Caudate nucleus (tissue), 63 donors: ENCODE measurements at places on chromosomes 1 and 21.

DNA sequence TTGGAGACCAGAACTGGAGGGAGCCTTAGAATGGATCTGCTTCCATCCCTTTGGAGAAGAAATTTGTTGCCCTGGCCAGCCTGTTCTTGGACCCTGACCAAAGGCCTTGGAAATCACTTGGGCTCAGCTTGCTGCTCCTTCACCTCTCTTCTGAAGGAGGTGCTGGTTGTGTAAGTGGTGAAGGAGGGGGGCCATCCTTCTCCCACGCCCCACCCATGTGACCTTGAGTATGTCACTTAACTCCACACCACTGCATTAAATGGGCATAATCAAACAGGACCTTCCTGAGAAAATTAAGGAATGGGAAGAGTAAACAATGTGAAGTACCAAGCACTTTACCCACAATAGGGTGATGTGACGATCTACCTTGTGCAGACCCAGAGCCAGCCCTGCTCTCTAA is 68.3 kb upstream of the GJB5 start:
- DNase-seq = no peak

DNA sequence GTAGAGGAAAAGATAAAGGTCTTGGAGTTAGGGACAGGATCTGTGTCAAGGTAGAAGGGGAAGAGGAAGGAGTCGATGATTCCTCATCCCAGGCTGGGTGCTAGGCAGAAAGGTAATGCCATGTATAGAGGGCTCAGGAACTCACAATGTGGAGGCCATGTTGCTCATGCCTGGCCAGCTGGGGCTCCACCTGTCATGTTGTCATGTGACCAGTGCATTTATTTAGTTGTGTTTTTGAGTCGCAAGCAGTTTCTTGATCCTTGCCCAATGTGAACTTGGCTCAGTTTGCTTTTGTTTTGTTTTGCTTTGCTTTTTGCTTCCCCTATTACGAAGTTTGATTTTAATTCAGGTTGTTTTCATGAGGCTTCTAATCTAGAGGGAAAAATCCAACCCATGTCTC is 5.7 kb downstream of the CASQ2 start:
- no peak for DNase-seq

DNA sequence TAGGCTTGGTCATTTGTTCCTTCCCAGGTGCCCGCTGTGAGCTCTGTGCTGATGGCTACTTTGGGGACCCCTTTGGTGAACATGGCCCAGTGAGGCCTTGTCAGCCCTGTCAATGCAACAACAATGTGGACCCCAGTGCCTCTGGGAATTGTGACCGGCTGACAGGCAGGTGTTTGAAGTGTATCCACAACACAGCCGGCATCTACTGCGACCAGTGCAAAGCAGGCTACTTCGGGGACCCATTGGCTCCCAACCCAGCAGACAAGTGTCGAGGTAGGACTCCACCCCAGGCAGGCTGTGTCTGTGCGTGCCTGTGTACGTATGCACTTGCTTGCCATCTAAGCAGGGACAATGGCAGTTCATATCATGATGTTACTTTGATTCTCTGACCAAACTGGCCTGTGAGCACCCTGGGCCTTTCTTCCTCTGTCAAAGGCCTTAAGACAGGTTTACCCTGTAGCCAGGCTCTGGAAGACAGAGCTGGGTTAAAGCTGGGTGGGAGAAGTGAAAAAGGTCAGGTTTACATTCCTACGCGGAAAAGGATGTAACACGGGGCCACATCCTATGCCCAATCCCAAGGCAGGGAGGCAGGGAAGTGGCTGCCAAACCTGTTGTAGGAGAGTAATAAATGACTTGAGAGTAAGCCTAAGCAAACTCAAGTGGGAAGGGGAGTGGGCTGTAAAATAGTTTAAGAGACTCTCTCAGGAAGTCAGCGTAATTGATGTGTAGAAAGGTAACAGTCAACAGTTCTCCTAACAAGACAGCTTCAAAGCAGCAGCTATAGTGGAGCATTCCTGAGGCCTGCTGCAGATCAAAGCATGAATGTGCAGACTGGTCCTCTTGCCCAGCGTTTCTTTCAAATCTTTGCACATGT is 42.5 kb downstream of the LAMC2 start:
- DNase-seq = no peak

DNA sequence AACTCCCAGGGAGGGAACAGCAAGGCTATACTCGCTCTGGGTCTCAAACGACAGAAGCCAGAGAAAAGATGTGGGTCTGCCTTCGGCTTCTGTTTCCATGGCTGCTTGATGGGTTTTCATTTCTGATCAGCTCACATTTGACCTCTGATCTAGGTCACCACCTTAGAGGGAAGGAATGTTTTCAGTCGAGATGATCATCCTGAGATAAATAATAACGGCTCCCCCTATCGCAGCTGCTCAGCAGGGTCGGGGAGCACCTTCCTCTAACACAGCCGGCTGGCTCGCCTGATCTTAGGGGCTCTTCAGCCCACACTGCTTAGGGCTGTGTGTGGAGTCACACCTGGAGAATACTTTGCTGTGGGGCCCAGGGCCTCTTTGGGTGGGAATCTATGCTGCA is 53.1 kb upstream of the ZNF648 start:
- DNase-seq = no peak

DNA sequence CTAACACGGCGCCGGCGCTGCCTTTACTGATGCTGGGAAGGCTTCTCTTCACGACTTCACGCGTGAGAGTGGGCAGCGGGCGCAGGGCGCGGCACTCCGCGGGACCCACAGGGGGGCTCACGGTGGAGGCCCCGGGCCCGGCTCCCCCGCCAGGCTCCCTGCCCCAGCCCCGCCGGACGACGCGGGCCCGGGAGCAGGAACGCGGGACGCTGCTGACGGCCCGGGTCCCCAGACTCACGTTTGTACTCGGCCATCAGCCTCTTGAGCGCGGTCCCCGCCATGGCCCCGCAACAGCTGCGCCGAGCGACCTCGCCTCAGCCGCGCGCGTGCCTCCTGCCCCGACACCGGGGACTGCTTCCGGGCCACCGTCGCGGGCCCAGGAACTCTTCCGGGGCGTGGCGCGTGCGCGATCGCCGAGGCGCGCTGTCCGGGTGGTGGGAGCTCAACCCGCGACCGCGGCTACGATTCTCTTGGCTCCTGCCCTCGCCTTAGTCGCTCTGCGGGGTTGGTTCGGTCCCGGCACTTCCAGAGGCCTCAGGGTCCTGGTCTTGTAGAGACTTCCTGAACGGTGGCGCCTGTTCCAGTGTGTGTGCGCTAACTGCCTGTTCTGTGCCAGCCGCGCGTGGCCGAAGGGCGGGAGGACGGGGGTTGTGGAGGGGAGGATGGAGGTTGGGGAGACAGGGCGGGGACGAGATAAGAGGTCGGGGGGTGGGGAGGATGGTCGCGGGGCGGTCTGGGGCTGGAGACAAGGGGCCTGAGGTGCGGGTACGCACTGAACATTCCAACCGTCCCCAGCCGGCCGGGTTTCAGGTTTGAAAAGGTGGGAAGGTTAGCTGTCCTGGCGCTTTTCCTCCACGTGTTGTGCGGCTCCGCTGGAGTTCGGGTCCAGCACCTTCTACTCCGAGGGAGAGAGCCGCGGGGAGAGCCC is at the start of gene UBE2G2:
Gene UBE2G2 (minus strand): TSS at position 353 of the 928 bp plus-strand sequence. CDS start 72 bp downstream, at position 281.
- DNase-seq = peak; percentile 70
